ENCODE measurements at places on chromosomes 5 and 9.

DNA sequence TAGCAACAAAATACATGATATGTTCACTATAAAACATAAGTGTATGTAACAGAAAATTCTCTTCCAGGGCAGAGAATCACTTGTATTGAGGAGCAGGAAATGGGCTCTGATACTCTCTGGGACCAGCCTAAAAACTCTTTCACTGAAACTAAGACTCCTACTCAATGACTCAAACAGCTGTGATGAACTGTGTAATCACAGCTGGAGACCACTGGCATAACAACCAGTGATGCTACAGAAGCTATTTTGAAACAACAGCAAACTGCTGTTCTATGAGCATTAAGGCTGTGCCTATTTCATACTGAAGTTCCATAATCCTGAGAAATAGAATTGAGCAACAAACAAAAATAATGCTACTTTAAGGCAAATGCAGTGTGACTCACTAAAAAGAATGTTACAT, 594.0 kb downstream of the HINT1 start:
- no peaks in the 10 kb centered on the region for H3K4me1 ChIP-seq
- H3K36me3 ChIP-seq = no peaks in the 10 kb centered on the region
- no peak overlapping the region for H3K4me3 ChIP-seq
- no peaks in the 10 kb centered on the region for H3K27me3 ChIP-seq
- H3K27ac ChIP-seq = no peak overlapping the region
- DNase-seq = no peak

GRCh38 chr9:22452415-22453010, 5.9 kb downstream of the DMRTA1 start:
- peaks cover 43% of the 10 kb centered on the region for H3K27me3 ChIP-seq
- DNase-seq = peak; percentile 23
- no peaks in the 10 kb centered on the region for H3K4me1 ChIP-seq
- H3K27ac ChIP-seq = no peak overlapping the region
- H3K36me3 ChIP-seq = peaks cover 3% of the 10 kb centered on the region

DNA sequence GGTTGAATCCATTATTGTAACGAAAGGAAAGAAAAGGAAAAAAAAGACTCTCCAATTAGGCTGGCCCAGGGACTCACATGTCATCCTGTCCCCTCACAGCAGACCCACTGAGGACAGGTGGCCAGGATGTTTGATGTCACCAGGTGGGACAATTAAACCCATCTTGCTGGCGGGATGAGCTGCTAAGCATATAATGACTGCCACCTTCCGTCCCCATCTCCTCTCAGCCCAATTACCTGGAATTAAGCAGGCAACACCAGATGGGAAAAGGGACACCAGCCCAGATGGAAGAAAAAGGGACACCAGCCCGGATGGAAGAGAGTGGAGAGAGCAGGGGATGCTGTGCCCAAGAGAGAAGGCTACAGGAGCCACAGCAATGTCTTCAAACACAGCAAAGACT, 116.6 kb upstream of the SARDH start:
- no peak overlapping the region for H3K27ac ChIP-seq
- no peaks in the 10 kb centered on the region for H3K27me3 ChIP-seq
- peaks cover 3% of the 10 kb centered on the region for H3K36me3 ChIP-seq
- no peak overlapping the region for H3K4me3 ChIP-seq
- no peak for DNase-seq

DNA sequence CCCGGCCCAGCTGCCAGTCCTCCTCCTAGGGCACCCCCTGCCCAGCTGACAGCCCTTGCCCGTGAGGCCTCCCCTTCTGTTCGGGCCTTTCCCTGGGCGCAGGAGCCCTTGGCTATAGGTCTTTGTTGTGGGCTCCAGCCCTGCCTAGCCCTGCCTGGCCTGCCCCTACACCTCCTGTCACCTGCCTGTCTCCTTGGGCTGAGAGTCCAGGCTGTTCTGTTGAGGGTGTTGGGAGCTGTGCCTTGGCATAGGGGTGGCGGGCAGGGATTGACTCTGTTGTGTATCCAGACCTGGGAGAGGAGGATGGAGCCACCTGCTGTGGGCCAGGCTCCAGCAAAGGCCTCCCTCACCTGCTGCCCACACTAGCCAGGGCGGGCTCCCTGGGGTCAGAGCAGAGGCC, 11.6 kb downstream of the FCN2 start:
- no peaks in the 10 kb centered on the region for H3K36me3 ChIP-seq
- no peak for DNase-seq
- no peaks in the 10 kb centered on the region for H3K4me1 ChIP-seq
- peaks cover 88% of the 10 kb centered on the region for H3K27me3 ChIP-seq
- H3K27ac ChIP-seq = no peak overlapping the region
- H3K4me3 ChIP-seq = no peak overlapping the region

- H3K4me3 ChIP-seq = no peak overlapping the region
- H3K4me1 ChIP-seq = peaks cover 2% of the 10 kb centered on the region
- H3K27me3 ChIP-seq = peaks cover 9% of the 10 kb centered on the region
- H3K36me3 ChIP-seq = no peaks in the 10 kb centered on the region
- no peak overlapping the region for H3K27ac ChIP-seq
Measured at GRCh38 chr9:91757782-91758181, 192.2 kb downstream of the ROR2 start.

DNA sequence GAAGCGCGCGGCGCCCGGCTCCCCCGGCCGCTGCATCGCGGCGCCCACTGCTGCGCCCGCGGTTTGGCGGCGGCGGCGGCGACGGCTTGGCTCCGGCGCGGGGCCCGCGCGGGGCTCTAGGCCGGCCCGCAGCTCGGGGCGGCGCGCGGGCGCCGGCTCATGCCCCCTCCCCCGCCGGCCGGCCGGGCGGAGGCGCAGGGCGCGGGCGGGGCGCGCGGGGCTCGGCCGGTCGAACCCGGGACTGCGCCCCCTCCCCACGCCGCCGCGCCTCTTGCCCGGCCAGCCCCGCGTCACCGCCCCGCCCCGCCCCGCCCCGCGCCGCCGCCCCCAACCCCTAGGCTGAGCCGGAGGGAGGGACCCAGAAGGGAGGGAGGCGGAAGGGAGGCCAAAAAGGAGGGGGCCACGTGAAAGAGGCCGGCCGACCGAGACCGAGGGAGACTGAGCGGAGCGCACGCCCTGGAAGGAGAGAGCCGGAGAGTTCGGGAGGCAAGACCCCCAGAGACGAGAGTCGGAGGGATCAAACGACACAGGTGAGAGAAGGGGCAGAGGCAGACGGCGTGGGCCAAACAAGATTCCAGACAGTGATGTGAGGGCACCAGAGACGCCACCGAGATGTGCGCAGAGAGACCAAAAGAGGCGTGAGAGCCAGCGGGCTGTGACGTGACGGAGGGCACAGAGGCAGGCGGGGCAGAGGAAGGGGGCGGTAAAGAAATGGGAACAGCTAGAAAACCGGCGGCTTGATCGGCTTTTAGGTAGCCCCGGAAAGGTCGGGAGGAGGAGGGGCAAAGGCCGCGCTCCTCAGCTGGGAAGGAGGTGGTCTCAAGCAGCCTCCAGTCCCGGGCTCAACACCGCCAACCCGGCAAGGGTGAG, at the start of gene BARX1:
TSS of gene BARX1 (minus strand) at position 245 of the 870 bp plus-strand sequence. CDS start at position 36, 209 bp downstream.
- H3K27ac ChIP-seq = no peak within 1 kb of the TSS
- no peak for DNase-seq
- H3K4me1 ChIP-seq = peaks cover 46% of the 10 kb centered on the region
- H3K4me3 ChIP-seq = peak within 1 kb of the TSS; percentile 35

DNA sequence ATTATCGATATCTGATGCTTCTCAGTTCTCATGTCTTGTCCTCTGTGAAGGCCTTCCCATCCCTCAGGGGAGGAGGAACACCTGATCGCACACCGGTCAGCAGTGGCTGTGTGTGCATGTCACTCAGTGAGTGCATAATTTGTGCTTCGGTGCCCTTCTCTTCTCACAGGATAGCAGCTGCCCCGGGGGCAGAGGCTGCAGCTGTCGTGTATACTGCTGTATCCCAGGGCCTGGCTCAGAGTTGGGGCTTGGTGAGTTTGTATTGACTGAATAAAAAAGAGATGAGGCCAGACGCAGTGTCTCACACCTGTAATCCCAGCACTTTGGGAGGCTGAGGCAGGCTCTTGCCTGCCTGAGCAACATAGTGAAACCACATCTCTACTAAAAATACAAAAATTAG, 49.7 kb upstream of the NCS1 start:
- no peak for DNase-seq
- H3K27ac ChIP-seq = no peak overlapping the region
- H3K36me3 ChIP-seq = peaks cover 12% of the 10 kb centered on the region
- no peak overlapping the region for H3K4me3 ChIP-seq
- no peaks in the 10 kb centered on the region for H3K27me3 ChIP-seq

GRCh38 chr9:31490551-31491106, 893.8 kb upstream of the ACO1 start:
- H3K36me3 ChIP-seq = no peaks in the 10 kb centered on the region
- peaks cover 4% of the 10 kb centered on the region for H3K27me3 ChIP-seq
- no peaks in the 10 kb centered on the region for H3K4me1 ChIP-seq

DNA sequence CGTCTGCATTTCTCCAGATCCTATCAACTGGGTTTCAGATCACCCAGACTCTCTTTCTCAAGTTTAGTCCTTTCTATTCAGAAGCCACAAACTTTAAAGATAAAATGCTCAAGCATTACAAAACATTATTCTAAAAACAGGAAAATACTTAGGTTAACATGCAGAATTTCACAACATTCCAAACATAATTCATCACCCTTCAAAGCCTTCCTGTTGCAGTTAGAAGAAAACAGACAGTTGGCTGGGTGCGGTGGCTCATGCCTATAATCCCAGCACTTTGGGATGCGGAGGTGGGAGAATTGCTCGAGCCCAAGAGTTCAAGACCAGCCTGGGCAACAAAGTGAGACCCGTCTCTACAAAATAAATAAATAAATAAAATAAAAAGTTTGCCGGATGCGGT, 7.7 kb upstream of the OCLN start:
- no peak overlapping the region for H3K27ac ChIP-seq
- H3K4me3 ChIP-seq = no peak overlapping the region
- no peak for DNase-seq
- H3K4me1 ChIP-seq = no peaks in the 10 kb centered on the region
- no peaks in the 10 kb centered on the region for H3K36me3 ChIP-seq

- H3K27ac ChIP-seq = peak overlapping the region; percentile 69
- H3K4me3 ChIP-seq = peak overlapping the region; percentile 58
- H3K36me3 ChIP-seq = peaks cover 7% of the 10 kb centered on the region
- H3K27me3 ChIP-seq = no peaks in the 10 kb centered on the region
- peaks cover 43% of the 10 kb centered on the region for H3K4me1 ChIP-seq
Measured at GRCh38 chr9:120936764-120937122, 10.1 kb upstream of the TRAF1 start.

Data from effector memory CD8-positive, alpha-beta T cell (primary cell).